ENCODE measurements at places on chromosomes 4 and X. TPM values are rescaled to one million over a fixed set of nuclear protein-coding genes. Genes with fewer than 3 reads are reported as not detected.

IL13RA2 gene
- 3.9 TPM for total RNA-seq

HMX1 gene
- 0.74 TPM for total RNA-seq

OTC gene
- total RNA-seq, result under 0.01 TPM

SPOCK3 gene
- 10.8 TPM for total RNA-seq

CT45A8 gene
- total RNA-seq, result not detected

SLC10A4 gene
- total RNA-seq, result 5.2 TPM

CORIN gene
- 0.49 TPM for total RNA-seq

TCEAL5 gene
- total RNA-seq, result 9.1 TPM

AMOT gene
- 15.5 TPM for total RNA-seq

MCF2 gene
- 9.1 TPM for total RNA-seq

HPGDS gene
- 0.98 TPM for total RNA-seq

TMEM271 gene
- total RNA-seq, result 11.6 TPM

LANCL3 gene
- 1.5 TPM for total RNA-seq

AP1AR gene
- 64.4 TPM for total RNA-seq

KIT gene
- total RNA-seq, result 75.5 TPM

XK gene
- total RNA-seq, result 3.0 TPM

ANKRD50 gene
- 99.6 TPM for total RNA-seq

ENOX2 gene
- total RNA-seq, result 3.2 TPM

BEND4 gene
- 8.6 TPM for total RNA-seq

IL3RA gene
- 1.7 TPM for total RNA-seq

SLITRK2 gene
- 6.1 TPM for total RNA-seq

FGB gene
- not detected for total RNA-seq

RENBP gene
- 1.5 TPM for total RNA-seq

GIMD1 gene
- not detected for total RNA-seq

UGT2B15 gene
- not detected for total RNA-seq

PWWP3B gene
- total RNA-seq, result 0.74 TPM

SATL1 gene
- 0.98 TPM for total RNA-seq

MAGED4 gene
- total RNA-seq, result 119 TPM
